ENCODE measurements at places on chromosomes 5 and 9.

- peak; percentile 1 for DNase-seq
These were observed 180.1 kb upstream of the MVB12B start for GRCh38 chr9:126146254-126147145.

- no peak for DNase-seq
These were observed 365.3 kb downstream of the BNC2 start for GRCh38 chr9:16505199-16505598.

GRCh38 chr5:1013238-1013947 lies 4.8 kb downstream of the NKD2 start:
- no peak for DNase-seq

GRCh38 chr9:125782718-125783117 lies 35.5 kb downstream of the PBX3 start:
- no peak for DNase-seq

DNA sequence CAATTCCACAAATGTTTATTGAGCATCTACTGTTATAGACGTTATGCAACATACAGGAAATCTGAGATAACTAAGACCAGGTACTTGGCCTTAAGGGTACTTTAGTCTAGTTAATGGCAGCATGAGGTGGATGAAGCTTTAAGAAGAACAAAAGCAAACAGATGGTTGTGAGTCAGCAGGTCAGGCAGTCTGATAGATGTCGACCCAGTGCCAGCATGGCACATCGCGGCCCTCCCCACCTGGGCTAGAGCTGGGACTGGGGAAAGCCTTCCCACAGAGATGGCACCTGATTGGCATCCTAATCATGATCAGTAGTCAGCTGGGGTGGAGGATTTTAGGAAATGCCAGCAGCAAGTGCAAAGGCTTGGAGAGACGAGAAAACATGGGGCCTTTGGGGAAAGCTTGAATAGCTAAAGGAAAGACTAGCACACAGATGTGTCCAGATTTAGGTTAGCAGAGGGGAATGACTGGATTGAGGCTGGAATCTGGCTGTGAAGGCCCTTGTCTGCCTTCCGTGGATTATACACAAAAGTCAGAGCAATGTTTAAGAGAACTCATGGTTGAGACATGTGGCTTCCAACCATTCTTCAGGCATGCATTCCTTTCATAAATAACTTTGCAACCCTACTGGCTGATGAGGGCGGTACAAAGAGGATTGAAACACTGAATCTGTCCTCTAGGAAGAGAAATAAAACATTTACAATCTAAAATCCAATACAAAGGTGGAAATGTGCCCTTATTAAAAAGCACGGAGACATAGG lies 395.4 kb upstream of the WWC1 start:
- no peak for DNase-seq

GRCh38 chr9:4902135-4902475 lies 83.0 kb upstream of the JAK2 start:
- DNase-seq: no peak

- DNase-seq: no peak
These were observed 5.6 kb upstream of the STARD4 start for GRCh38 chr5:111517853-111518501.

DNA sequence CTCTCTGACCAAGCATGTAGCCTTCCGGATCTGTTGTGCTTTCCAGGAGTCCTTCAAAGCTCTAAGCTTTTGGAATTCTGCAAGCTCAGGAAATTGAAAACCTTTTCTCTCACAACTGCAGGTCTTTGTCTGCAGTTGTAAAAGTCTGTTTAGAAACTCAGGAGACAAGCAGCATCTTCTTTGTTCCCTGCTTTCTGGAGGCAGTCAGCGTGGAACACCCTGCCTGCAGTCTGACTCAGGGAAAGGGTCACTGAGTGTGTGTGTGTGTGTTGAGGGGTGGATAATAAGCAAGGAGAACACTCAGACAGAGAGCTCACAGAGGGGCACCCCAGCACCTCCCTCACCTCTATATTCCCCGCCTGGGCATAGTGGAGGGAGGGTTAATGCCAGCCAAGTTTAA lies 29.1 kb downstream of the KCNIP1 start:
- DNase-seq: no peak

DNA sequence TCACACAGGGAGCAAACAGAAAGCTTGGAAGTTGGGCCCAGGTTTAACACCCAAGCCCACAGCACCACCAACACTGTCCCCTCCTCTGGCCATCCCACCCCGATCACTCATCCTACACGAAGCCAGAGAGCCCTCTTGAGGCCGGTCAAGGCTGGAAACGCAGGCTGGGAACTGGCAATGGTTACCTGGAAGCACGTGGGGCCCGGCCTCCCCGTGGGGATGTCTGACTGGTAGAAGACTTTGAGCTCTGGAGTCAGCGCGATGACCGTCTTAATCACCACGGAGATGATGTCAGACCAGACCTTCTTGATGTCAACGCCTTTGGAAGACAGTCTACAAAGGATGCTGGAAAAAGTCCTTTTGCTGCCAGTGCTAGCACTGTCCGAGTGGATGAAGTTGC lies 104.1 kb downstream of the TTLL11 start:
- no peak for DNase-seq

- peak; percentile 67 for DNase-seq
These were observed 96.5 kb downstream of the ARHGAP26 start for GRCh38 chr5:142866563-142867275.

DNA sequence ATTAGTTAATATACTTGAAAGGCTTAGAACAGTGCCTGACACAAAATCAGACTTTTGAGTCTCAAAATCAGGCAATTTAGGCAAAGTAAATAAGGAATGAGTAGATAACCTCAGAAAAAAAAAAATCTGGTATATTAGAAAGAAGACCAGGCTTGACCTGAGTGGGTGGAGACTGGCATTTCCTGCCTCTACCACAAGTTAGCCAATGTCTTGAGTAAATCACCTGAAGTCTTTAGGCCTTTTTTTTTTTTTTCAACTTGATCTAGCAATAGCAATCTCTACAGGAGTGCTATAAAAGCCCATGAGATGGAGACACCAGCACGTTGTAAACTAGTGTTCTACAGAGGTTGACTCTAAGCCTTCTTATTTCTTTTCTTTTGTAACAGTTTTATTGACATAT lies 104.2 kb upstream of the RASEF start:
- no peak for DNase-seq

GRCh38 chr9:88322906-88323566 lies 65.2 kb upstream of the SPIN1 start:
- DNase-seq: peak; percentile 55

Measured in CD4-positive, alpha-beta T cell treated with Interleukin-2 at 100 ng/mL for 4 hours (primary cell).